Lung (tissue), 17 donors: ENCODE measurements at places on chromosomes 11 and 22. TPM values are rescaled to one million over a fixed set of nuclear protein-coding genes. Genes with fewer than 3 reads are reported as not detected.

DNA sequence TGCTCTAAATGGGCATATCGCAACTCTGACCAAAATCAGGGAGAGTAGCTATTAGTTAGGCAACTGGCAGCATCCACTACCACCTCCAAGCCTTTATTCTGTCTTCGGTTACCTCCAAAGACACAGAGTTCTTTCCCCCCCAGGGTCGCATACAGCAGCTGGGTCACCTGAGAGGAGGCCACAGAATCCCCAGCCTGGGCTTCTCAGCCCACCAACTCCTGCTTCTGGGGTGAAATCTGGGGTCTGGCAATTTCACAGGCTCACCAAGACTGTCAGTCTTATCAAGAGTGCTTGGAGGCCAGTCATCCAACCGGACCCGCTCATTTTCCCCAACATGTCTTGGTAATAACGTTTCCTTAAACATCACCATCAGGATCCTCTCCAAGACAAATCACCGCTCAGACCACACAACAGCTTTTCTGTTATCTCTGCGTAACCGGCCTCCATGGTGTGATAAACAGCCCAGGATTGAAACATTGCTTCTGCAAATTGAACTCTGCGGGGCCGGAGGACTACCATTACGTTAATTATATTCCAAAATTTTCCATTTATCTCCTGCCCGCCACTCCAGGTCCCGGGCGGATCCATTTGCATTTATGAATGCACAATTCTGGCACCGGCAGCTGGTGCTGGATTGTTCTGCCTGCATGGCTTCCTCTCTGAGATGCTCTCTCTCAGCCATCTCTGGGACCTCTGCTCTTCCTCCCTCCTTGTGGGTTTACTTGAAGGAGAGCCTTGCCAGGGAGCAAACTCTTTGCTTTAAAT, 35.6 kb downstream of the RTL6 start:
- DNase-seq = peak; percentile 71

DNA sequence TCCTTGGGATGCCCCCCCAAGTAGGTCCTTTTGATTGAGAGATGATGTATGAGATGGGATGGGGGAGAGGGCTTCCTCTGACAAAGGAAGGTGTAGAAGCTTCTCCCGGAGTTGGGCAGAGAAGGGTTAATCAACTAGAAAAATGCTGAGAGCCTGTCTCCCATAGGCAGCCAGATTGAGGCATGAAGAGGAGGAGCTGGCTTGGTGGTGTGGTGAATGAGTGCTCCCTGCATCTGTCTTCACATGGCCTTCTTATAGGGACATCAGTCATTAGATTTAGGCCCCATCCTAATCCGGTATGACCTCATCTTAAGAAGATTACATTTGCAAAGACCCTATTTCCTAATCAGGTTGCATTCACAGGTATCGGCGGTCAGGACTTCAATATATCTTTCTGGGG, 61.1 kb downstream of the NFAM1 start:
- DNase-seq = no peak

DNA sequence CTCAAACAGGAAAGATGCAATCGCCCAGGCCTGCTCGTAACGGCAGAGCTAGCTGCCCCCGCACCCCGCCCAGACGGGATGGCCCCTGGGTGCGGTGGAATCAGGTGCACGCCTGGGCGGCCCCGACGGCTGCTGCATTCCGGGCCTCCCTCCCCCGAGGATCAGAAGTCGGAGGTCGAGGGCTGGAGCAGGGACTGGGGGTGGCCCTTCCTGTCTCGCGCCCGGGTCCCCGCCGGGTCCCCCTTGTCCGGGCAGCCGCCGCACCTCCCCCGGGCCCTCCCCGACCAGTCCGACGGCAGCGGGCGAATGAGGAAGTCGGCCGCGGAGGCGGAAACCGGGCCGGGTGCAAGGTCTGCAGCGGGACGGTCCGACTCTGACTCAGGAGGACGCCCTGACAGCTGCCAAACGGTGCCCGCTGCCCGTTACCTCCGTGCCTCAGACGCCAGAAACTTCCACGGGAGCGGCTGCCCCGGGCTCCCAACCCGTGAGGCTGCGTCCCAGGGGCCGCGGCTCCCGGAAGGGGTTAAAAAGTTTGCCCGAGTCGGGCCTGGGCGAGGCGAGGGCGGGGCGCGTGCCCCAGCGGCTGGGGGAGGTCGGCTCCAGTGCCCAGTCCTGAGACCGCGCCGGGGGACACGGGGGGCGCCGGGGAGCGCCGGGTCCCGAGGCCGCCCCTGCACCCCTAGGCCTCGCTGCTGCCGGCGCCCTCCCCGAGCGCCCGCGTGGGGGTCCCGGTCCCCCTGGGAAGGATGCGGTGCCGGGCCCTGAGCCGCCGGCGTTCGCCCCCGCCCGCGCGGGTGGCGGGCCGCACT, 663 bp downstream of the MYH9 start:
- peak; percentile 43 for DNase-seq

DNA sequence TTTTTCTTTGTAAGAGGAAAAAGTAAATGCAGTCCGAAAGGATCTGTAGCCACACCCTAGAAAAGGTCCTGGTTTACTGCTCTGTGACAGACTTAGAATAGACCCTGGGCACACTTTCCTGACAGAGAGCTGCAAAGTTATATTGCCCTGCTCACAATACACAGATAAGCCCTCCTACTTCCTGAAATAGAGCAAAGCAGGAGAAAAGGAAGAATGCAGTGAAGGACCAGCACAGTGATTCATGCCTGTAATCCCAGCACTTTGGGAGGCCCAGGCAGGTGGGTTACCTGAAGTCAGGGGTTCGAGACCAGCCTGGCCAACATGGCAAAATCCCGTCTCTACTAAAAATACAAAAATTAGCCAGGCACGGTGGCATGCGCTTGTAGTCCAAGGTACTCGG, 2.2 kb downstream of the CYB561A3 start:
- no peak for DNase-seq

GRCh38 chr11:120147094-120147949, 9.4 kb upstream of the TRIM29 start:
- no peak for DNase-seq

MS4A2 gene
- total RNA-seq = 8.5 TPM
